ENCODE measurements at places on chromosomes 16 and 17.

DNA sequence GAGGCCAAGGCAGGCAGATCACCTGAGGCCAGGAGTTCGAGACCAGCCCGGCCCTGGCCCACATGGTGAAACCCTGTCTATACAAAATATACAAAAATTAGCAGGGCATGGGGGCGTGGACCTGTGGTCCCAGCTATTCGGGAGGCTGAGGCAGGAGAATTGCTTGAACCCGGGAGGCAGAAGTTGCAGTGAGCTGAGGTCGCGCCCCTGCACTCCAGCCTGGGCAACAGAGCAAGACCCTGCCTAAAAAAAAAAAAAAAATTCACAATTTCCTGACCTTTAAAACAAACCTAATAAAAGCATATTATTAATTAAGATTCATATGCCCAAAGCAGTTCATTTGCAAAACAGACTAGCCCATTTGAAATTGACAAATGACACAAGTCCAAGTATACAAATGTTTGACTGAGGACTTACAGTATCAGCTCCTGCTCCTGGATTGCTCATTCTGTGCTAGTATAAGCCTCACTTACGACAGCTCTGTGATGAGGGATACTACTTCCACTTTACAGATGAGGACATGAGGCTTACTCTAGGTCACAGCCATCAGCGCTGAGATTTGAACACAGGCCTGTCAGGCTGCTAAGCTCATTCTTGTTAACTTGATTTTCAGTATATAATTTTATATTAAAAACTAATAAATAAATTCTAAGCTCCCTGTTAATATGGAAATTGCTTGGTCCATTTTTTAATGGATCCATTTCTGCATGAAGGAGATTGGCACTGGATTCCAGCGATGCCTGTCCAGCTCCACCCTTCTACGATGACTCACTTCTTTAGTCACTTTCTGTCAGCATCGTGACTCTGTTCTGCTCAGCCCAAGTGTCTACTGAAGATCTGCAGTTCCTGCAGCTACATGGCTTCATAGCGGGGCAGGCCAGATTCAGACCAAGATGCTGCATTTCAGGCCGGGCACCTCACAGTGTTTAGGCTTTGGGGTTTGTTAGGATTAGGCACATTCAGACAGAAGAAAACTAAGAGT is 88.2 kb downstream of the WDR59 start:
- no peak for DNase-seq

GRCh38 chr16:88073201-88073721 is 122.0 kb downstream of the BANP start:
- no peak for DNase-seq

DNA sequence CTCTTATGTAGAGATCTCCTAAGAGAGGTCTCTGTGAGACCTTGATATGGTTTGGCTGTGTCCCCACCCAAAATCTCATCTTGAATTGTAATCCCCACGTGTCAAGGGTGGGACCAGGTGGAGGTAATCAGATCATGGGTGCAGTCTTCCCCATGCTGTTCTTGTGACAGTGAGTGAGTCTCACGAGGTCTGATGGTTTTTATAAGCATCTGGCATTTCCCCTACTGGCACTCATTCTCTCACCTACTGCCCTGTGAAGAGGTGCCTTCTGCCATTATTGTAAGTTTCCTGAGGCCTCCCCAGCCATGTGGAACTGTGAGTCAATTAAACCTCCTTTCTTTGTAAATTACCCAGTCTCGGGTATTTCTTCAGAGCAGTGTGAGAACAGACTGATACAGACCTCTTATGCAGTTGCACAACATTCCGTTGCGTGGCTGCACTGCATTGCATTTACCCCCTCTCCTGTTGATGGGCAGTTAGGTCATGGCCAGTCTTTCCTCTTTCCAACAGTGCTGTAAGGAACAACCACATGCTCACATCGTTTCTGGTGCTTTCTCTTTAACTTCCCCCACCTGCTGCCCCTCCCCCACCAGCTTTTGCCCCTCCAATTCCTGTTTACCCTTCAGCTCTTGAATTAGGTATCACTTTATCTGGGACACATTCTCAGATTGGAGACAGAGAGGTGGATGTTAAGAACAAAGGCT is 43.6 kb upstream of the MED9 start:
- DNase-seq = no peak

- no peak for DNase-seq
Observed at GRCh38 chr17:66747578-66748275, 87.2 kb upstream of the CACNG5 start.

DNA sequence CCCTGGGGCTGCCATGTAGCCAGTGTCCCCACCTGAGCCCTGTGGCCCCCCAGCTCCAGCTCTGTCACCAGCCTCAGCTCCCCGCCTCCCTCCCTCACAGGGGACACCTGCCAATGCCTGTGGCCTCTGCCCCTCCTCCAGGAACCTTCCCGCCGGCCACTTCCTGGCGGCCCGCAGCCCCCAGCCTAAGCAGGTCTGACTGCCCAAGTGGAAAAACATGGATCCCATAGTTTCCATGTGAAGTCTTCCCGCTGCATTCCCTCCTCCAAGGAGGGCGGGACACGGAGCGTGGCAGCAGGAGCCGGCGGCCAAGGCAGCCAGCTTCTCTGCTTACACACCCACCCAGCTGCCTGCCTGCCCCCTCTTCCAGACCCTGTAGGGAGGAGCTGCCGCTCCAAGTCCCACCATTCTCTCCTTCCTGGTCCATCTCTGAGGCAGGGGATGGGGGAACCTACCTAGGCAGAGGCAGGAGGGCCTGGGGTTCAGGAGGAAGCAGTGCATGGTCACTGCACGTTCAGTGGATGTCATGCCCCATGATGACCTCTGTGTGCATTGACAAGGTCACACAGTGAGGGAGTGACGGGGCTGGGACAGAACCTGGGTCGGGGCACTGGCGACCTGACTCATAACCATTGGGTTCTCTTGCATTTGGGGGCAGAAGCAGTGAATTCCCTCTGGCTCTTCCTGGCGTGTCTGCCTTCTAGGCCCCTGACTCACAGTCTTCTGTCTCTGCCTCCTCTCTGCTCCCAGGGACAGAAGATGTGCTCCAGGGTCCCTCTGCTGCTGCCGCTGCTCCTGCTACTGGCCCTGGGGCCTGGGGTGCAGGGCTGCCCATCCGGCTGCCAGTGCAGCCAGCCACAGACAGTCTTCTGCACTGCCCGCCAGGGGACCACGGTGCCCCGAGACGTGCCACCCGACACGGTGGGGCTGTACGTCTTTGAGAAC is 8.7 kb downstream of the VASN start:
- no peak for DNase-seq

DNA sequence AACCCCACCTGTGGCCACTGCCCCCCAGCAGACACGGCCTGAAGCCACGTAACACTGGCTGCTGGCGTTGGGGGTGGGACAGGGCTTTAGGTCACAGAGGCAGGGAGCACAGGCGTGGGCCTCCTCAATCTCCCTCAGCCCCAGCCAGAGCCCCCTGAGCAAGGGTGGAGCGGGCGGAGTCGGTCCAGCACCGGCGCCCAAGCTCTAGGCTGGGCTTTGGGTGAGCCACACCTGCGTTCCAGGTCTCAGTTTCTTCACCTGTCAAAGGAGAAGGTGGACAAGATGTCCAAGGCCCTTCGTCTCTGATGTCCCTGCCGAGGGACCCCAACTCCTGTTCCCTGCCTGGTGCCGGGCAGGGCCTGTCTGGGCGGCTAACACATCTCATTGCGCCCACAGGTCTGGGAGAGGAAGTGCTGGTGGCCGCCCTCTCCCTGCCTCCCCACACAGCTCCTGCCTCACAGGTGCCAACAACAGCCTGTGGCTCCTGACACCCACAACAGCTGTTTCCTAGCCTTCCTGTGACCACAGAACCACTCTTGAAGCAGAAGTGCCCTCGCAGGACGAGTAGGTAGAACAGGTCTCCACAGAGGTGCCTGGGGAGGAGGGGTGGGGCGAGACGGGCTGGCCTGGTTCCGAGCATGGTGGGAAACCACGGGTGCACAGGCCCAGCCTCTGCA is 12.0 kb downstream of the FAM83G start:
- no peak for DNase-seq

DNA sequence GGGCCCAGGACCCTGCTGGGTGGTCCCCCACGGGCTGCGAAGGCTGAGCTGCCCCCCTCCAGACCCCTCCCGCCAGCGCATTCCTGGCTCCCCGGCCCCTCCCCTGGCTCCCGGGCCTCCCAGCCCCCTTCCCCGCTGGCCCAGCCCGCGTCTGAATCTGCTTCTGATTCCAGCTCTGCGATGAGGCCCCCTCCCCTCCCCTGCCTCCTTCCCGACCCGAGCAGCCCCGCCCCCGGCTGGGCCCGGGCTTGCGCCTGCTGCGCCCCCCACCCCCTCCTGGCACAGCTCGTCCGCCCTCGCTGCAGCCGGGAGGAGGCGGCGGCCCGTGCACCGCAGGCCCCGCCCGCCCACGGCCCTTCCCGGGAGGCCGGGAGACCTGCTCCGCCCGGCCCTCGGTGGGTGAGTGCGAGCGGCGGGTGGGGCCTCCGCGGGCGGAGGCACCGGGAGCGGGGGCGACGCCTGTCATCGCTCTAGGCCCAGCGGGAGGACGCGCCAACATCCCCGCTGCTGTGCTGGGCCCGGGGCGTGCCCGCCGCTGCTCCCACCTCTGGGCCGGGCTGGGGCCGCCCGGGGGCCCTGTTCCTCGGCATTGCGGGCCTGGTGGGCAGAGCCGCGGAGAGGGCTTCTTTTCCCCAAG is at the start of gene NTN3:
Gene NTN3, plus strand, starts transcription at position 282 of the 637 bp plus-strand sequence. CDS start 405 bp downstream, outside the sequence.
- no peak for DNase-seq

- DNase-seq = no peak
Observed at GRCh38 chr17:70205401-70205800, 36.1 kb downstream of the KCNJ2 start.

Data from AG09319 (cell line).